ENCODE measurements at places on chromosomes 7 and 10.

DNA sequence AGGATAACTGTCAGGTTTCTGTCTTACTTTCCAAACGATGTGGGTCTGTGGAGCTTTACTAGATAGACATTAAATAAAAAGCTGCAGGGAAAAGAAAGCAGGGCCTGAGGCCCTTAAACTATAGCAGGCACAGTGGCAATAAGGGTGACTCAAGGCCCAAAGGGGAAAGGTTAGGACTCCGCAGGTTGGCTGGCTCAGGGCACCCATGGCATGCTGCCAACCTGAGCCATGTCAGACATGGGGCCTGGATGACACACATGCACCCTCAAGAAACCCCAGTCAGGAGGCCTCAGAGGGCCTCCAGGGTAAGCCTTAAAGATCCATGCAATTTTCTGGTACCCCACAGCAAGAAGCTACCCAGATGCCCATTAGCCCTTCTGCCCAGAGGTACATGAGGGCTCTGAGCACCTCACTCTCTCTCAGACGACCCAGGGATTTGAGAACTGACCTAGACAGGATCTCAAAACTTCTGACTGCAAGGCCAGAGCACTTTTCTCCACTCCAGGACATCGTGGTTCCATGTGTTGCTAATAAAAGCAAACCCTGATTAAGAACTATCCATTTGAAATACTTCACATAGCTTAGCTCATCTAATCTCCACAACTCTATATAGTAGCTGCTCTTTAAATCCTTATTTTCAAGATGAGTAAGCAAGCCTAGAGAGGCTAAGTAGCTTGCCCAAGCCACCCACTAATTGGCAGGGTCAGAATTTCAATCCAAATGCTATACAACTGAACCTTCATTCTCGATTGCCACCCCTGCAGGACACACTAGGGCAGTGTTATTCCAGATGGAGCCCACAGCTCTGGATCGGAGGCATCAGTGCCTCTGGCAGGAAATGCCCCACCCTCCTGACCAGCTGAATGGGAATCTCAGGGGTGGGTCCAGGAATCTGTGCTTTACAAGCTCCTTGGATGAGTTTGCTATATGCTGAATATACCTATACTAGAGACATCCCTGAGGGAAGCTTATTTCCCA, 132.5 kb upstream of the EFCAB10 start:
- no peak for DNase-seq

DNA sequence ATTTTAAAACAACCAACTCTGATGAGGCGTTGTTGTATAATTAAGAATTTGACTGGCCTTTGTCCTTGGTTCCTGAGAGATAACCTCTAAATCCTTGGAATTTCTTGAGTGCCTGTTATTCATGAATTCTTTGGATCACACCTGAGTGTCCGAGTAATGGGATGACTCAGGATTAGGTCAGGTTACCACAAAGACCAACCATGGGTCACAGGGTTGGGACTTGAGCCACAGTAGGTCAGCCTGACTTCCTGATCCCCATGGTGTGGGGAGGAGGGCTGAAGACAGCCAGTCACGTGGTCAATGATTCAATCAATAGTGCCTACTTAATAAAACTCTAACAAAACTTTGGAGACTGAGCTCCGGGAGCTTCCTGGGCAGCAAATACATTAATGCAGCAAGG, 192.5 kb downstream of the GFRA1 start:
- DNase-seq, result no peak

- no peak for DNase-seq
These were observed 365.0 kb downstream of the KIF20B start for GRCh38 chr10:90066435-90066834.

DNA sequence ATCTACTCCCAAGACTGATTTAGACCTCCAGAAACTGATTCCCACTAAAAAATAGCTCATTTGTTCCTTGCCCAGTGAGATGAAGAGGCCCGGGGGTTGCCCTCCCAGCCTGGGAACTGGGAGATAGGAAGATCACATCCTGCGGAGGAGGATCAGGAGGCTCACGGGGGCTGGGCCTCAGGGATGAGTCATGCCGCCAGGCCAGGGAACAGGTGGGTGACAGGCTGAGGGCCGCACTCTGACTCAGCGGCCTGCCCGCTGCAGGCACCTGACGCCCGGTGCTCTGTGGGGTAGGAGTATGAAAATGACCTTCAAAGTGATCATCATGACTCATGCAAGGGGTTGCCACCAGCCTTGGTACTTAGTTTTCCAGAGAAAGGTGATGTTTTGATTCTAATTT, 104.5 kb upstream of the ZPBP start:
- no peak for DNase-seq

DNA sequence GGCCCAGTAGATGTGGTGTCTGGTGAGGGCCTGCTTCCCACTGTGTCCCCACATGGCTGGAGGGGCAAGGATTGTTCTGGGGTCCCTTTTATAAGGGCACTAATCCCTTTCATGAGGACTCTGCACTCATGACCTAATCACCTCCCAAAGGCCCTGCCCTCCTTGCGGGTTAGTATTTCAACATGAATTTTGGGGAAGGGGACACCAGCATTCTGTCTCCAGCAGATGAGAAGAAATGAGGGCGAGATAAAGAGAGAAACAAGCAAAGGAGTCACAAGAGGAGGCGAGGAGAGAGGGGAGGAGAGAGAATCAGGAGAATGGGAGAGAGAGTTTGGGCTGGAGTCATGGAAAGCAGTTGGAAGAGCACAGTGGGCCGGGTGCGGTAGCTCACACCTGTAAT, 83.7 kb downstream of the C10orf105 start:
- DNase-seq, result no peak

DNA sequence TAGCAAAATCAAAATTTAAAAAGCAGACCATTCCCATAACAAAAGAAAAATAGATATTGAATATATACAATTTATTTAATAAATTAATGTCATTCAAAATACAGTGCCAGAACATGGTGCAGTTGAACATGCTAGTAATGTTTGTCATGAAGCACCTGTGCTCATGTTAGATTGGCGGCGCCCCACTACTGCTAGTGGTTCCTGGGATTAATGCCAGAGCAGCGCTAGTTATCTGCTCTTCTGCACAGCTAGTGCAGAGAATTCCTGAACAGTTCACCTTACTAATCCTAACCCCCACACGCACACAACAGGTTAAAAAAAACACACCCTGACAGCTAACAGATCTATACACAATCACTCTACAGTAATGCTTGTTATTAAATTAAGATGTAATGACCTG, 23.4 kb downstream of the KBTBD2 start:
- DNase-seq, result no peak

DNA sequence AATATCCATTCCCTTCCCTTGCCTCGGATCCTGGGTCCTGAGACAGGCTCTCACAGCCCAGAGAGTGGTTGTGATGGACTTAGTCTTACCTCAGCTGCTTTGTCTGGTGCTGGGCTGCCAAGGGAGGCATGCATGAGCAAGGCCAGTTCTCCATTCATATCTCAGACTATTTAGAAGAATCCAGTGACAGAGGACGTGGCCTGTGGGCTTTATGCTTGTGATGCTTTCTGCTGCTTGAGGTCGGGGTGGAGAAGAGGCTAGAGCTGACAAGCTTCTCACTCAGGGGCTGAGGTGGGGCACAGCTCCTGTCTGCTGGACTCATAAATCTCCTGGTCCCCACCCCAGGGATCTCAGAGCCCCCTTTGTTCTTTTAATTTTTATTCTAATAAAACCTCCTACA, 66.8 kb downstream of the DNAJC12 start:
- DNase-seq, result no peak

- DNase-seq, result no peak
These were observed 6.4 kb downstream of the NEBL start for GRCh38 chr10:20890491-20891337.

All from NCI-H526 treated with DMSO at 0.1 percent for 48 hours (cell line).